ENCODE measurements at places on chromosomes 7 and 10.

- DNase-seq, result no peak
These were observed 56.1 kb downstream of the TWIST1 start for GRCh38 chr7:19061331-19061730.

DNA sequence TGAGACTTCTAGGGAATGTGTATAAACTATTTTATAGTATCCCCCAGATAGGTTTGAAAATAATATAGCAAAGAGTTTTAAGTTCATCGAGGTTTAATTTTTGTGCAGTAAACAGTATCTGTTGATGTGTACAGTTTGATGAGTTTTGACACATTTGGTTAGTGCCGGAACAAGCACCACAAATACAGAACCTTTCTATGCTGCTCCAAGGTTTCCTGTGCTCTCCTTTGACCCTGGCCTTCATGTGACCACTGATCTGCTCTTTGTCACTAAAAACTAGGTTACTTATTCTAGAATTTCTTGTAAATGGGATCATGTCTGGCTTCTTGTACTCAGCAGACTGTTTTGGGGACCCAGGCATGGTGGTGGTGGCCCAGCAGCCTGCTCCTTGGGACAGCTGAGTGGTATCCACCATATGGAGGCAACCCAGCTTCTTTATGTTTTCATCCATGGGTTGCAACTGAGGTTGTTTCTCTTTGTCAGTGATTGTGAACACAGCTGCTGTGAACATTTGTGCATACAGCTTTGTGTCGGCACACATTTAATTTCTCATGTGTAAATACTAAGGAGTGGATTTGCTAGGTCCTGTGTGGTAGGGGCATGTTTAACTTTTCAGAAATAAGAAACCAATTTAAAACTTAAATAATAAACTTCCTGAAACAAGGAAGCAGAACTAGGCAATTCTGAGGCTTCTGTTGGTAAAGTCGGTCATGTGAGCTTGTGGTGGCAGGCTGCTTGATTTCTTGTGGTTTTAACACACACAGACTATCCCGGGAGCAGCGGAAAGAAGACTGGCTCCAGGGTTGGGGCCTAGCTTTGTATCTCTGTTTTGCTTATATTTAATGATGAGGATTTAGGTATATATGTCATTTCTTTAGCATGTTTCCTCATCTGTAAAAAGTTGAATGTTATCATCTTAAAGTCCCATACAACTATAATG, 219.4 kb downstream of the ABCA13 start:
- no peak for DNase-seq

DNA sequence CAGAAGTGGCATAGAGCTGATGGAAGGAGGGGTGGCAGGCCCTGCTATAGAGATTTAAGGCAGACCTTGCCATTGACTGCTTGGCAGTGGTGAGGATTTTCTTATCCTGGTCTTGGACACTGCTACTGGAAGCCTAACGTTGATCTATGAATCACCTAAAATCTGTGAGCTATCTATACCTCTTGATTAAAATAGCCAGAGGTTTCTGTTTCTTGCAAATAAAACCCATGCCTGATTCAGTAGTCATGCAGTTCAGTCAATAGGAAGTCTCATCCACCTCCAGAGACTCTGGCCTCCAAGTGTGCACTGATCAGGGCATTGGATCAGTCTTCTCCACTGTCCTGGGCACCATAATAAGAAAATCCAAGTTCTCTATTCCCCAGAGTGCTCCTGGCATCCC, 286.5 kb downstream of the PTEN start:
- no peak for DNase-seq

- DNase-seq, result no peak
These were observed 106.0 kb downstream of the CXCL12 start for GRCh38 chr10:44278837-44279324.

DNA sequence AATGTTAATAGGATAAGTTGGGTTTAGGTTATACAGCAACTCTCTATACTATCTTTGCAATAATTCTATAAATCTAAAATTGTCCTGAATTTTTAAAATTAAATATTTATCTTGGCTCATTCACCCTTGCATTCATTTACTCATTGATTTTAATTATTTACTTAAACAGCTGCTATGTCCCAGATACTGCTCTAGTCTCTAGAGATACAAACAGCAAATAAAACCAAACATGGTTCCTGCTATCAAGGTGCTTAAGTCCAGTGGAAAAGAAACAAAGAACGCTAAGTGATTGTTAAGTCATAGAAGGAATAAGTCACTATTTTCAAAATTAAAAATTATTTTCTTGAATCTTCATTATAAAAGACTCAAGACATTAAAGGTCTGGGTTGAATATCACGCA, 29.9 kb upstream of the MAT1A start:
- DNase-seq, result no peak

- no peak for DNase-seq
These were observed 119.6 kb upstream of the AFAP1L2 start for GRCh38 chr10:114523876-114524275.

GRCh38 chr10:72616716-72617115, 9.2 kb downstream of the MICU1 start:
- no peak for DNase-seq

DNA sequence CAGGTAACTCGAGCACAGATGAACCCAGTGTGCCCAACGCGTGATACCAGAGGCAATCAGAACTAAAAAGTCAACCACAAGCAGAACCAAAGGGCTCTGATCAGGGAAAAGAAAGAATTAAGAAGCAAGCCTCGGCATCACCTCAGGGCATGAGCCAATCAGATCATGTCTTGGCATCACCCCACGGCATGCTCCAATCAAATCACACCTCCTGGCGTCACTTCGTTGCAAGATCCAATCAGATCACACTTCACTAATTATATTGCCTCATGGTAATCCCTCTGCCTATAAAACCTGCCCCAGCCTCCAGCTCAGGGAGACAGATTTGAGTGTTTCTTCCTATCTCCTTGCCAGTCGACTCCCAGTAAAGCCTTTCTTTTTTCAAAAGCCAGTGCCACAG, 46.8 kb downstream of the TYW1B start:
- DNase-seq, result no peak

DNA sequence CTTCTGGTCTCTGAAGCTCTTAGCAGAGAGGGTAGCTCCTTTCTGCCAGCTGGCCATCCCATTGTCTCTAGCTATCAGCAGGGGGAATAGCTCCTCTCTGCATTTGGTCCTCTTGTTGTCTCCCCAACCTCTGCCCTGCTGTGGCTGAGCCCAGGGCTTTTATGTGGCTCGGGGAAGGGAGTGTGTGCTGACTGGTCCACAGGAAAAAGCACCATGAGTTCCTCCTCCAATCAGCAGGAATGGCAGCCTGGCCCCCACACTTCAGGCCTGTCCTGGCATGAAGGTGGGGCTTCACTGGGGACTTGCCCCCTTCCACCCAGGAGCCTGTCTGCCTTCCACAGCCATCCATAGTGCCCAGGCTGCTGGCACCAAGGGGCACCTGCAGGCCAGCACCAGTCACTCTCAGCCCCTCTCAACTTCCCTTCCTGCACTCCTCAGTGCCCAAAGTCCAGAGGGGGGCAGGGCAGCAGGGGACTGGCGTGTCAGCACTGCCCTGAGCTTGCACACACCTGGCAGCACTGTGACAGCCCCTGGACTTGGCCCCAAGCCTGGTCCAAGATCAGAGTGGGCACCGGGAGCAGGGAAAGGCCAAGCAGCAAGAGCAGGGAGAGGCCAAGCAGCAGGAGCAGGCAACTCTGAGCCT, 36.2 kb downstream of the NOLC1 start:
- no peak for DNase-seq

- no peak for DNase-seq
These were observed 316.2 kb downstream of the SORCS3 start for GRCh38 chr10:104957178-104957841.

GRCh38 chr10:91520661-91521060, 110.5 kb downstream of the HECTD2 start:
- no peak for DNase-seq

DNA sequence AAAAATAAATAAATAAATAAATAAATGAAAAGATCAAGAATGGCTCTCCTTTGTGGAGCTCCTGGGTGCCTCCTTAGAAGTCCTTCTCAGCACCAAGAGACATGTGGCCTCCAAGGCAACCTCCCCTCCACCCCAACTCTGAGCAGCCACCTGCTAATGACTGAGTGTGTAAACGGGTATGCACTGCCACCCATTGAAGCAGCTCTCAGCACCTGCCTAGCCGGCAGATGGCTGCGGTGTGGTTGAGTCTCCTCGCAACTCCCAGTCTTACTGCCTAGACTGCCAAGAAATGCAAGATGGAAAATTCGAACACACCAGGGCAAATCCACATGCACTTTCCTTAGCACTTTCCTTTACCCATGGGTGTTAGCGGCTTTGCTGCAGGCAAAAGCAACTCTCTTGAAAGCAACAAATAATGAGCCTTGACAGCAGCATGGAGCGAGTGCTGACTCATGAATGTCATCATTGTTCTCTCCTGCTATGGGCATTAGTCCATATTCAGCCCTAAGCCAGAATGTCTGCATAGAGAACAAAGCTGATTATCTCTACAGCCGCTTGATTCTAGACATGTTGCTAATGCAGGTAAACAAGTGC, 913.9 kb upstream of the AUTS2 start:
- DNase-seq, result no peak

- no peak for DNase-seq
These were observed 6.8 kb upstream of the MSMB start for GRCh38 chr10:46052791-46053375.

- DNase-seq, result peak; percentile 22
These were observed 1247.8 kb downstream of the GATA3 start for GRCh38 chr10:9302140-9302746.

- DNase-seq, result no peak
These were observed 143.2 kb downstream of the NRCAM start for GRCh38 chr7:108313086-108313485.

DNA sequence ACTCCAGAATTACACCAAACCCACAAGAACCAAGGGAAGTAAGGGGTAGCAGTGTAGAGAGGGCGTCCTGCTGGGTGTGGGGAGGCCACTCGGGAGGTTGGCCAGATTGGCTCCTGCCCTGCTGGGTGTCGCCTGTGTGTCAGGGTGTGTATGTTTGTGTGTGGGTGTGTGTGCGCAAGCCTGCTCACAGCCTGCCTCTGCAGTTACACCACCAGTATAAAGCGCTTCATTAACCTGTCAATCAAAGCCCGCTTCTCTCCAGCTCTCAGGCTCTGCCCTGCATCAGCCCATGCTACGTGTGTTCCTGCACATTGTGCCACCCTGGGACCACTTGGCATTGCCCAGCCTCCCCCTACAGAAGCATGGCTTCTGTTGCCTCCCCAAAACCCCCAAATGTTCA, 83.3 kb upstream of the PAX2 start:
- DNase-seq, result no peak

DNA sequence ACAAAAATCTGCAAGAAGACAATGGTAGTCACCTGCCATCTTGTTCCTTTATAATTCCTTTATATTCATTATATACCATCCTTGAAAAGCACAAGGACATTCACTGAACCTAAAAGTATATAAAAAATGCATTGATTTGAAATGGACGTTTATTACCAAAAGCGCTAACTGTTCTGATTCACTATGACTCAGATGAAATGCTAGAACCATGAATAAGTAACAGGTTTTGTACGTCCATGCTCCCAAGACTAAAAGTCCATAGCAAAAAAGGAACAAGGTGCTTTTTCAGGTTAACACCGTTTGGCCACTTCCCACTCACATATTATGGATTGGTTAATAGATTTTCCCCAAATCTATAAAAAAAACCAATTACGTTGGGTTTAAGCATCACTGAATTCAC, 109.4 kb downstream of the PPP1R17 start:
- DNase-seq, result no peak

DNA sequence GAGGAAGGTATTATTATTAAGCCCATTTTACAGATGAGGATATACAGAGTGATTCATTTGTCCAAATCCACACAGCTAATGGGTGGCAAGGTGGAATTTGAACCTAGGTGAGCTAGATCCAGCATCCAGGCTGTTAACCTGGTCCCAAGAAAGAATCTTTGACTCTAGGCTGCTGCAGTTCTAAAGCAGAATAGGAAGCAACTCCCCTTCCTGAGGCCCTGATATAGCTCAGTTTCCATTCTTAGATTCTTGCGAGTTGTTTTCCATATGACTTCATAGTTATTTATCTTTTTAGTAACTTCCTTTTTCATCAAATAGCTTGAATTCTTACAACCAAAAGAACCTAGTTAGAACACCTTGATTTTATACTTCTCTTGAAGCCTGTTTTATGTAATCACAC, 24.1 kb upstream of the ZC3HAV1L start:
- DNase-seq, result no peak

DNA sequence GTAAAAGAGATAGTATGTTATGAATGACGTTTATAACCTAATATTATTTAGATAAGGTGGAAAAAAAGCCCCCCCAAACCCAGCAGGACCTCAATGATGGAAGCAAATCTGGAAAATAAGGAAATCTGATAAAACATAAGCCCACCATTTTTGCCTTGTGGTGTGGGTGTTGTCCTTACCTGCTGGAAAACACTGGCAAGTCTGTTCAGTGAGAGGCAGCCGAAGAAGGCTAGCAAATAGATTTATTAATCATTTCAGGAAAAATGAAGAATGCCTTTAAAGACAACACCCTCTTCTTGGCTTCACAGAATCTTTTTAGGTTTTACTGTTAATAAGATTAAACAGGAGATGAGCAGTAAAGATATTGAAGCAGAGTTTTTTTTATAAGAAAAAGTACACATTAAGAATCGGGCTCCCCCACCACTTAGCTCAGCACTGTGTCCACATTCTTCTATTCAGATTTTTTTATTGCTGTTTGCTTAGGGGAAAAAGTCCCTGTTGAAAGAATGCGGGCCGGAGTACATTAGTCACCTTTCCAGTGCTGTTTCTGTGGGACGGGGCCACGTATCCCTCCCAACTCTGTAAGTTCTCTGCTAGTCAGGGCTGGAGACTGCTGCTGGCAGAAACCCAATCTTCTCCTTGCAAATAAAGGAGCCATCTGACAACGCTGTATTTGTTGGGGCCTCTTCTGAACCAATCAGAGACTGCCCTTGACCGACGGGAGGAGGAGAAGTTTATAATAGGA, 104.1 kb downstream of the EVX1 start:
- DNase-seq, result no peak

DNA sequence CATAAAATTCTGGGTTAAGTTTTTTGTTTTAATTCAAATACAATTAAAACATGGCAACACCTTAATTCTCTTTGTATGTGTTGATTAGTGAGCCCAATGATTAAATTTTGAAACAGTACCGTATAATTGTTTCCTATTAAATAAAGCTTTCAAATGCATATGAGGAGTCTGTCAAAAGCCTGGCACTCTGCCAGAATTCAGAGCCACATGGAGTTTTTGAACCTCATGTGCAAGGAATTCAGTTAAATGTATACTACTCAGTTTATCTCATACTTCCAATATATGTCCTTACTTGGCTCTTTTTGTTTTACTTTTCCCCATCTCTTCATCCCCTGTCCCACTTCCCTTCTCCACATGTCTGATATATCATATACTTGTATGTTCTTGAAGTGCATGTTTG, 165.6 kb upstream of the FAM3C start:
- no peak for DNase-seq

- peak; percentile 71 for DNase-seq
These were observed 3.7 kb downstream of the AGR2 start for GRCh38 chr7:16801111-16801542.

GRCh38 chr7:157497744-157498651, 161.2 kb downstream of the DNAJB6 start:
- no peak for DNase-seq

- DNase-seq, result no peak
These were observed 375.8 kb upstream of the PODXL start for GRCh38 chr7:131932271-131932670.

Measured in bone marrow (tissue), 2 donors.